ENCODE measurements at places on chromosomes 16 and 17.

DNA sequence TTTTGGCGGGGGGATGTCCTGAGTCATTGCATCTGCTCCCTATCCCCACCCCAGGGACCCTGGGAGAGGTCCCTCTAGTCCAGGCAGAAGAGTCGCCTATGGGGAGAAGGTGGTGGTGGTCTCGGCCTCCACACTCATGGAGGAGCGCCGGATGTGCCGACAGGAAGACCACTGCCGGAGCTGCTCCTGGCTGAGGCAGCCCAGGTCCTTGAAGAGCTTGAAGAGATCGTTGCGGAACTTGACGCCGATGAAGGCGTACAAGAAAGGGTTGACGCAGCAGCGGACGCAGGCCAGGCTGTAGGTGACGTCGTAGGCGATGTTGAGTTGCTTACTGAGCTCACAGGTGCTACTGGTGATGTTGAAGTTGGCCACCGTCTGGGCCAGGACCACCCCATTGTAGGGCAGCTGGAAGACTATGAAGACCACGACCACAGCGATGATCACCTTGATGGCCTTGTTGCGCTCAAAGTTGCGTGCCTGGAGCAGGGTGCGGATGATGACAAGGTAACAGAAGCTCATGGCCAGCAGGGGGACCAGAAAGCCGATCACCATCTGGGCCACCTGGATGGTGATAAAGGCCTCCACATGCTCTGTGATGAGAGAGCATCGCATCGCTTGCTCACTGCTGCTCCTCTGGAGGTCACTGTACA, 10.5 kb downstream of the CCR7 start:
- no peak for DNase-seq

DNA sequence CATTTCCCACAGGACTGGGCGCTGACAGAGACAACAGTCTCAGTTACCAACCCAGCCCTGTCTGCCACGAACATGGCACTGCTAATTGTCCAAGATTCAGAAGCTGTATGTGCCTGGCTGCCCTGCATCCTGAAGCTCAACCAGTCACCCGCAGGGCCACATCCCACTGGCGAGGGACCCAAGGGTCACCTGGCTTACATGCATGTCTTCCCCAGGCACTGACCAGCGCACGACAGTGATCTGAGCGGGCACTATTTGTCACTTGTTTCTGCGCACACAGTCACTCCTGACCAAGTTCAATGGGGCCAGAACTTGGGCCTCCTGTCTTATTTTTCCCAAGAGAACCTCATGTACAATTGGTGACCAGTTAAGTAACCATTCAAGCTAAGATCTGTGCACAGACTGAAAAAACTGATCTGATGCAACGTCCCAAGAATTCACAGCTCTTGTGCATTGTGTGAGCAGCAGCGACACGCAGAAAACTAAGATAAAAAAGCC, 13.1 kb downstream of the USP7 start:
- no peak for DNase-seq

- DNase-seq, result no peak
Observed at GRCh38 chr16:57379579-57379978, 7.3 kb downstream of the CX3CL1 start.

DNA sequence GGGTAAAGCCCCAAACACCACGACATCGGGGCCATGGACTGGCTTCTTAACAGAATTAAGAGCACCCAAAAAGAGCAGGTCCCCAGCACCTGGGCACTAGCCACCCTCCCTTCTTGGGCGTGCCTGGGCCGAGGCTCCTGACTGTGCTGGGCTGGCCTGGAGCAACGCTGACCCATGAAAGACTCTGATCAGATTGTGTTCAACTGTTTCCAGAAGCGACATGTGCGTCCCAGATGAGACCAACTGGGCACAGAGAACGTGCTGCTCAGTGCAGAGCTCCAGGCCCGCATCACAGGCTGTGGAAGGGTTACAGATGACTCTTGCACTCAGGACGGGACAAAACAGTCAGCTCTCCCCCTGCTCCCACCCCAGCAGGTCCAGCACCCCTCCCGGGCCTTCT, 100.7 kb downstream of the KCNJ12 start:
- DNase-seq, result no peak

DNA sequence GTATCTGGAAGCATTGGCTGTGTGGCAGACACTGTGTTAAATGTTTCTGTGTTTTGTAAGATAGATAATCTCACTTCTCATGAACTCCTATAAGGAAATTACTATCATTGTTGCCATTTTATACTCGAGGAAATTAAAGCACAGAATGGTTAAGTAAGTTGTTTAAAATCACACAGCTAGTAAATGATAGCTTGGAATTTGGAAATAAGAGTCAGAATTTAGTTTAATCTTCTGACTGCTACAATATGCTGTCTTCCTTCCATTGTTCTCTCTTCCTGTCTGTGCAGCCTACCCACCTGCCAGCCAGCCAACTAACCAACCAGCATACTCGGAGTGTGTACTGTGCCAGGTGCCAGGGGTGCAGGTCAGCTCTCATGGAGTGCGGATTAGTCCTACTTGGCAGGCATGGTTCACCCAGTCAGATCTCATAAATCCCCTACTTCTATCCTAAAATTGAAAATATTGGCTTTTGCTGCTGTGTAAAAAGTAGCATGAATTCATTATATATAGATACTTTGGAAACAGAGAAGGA, 79.9 kb upstream of the LGALS9 start:
- no peak for DNase-seq

DNA sequence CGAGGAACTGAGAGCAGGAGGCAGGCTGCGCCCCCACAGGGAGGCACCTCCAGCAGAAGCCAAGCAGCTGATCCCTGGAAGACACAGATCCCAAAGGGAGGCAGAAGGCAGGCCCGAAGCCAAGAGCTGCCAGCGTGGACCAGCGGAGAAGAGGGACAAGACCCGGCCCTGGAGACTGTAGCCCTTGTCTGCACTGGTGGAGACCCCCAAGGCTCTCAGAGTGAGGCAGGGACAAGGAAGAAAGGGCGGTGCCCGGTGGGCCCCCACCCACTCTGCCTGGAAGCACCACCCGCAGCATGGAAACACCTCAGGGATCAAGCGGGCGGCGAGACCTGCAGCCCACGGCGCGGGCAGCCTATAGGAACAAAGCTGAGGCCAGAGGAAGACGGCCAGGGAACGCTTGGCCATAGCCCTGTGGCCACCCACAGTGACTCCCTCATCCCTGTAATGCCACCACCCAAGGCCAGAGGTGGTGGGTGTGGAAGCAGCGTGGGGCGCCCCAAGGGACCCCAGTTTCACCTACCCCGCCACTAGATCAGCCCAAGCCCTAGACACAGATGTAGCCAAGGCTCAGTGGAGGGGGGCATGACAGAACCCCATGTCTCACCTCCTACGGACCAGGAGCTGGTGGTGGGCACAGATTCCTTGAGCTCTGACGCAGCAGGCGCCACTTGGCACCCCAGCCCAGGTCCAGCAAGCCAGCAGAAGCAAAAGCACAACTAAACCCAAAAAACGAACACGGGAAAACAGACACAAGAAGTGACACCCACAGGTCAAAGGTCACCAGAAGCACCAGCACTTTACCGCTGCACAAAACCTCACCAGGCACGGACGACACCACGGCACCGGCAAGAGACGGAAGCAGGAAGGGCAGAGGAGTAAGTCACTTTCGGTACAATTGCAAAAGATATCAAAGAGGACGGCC, 2.9 kb upstream of the SIRT7 start:
- DNase-seq, result peak; percentile 62

- DNase-seq, result no peak
Observed at GRCh38 chr17:45288825-45289224, 26.9 kb upstream of the SPATA32 start.

DNA sequence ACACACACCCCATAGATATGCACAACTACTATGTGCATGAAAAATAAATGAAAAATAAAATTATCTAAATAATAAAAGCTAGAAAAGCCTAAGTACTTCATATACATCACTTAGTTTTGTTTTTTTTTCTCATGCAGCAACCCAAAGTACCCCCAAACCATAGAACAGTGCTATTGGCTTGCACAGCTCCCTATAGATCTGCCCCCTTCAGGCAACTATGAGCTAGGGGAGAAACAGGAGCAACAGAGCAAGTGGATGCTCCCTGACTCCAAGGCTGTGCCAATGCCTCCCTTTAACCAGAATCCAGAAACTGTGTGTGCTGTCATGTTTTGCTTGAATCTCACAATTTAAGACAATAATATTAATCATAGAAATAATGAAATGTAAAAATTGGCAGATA, 605.5 kb downstream of the TOX3 start:
- DNase-seq, result no peak

All from inflammatory macrophage (primary cell).